Umbilical cord (tissue), 2 donors: ENCODE measurements at places on chromosomes 16 and 17.

- DNase-seq, result peak; percentile 57
Observed at GRCh38 chr17:74513987-74514631, 17.2 kb downstream of the CD300LB start.

- DNase-seq, result no peak
Observed at GRCh38 chr17:42817866-42818265, 6.2 kb downstream of the BECN1 start.

GRCh38 chr17:2955931-2956582 is 107.3 kb downstream of the OR1D5 start:
- DNase-seq, result no peak

DNA sequence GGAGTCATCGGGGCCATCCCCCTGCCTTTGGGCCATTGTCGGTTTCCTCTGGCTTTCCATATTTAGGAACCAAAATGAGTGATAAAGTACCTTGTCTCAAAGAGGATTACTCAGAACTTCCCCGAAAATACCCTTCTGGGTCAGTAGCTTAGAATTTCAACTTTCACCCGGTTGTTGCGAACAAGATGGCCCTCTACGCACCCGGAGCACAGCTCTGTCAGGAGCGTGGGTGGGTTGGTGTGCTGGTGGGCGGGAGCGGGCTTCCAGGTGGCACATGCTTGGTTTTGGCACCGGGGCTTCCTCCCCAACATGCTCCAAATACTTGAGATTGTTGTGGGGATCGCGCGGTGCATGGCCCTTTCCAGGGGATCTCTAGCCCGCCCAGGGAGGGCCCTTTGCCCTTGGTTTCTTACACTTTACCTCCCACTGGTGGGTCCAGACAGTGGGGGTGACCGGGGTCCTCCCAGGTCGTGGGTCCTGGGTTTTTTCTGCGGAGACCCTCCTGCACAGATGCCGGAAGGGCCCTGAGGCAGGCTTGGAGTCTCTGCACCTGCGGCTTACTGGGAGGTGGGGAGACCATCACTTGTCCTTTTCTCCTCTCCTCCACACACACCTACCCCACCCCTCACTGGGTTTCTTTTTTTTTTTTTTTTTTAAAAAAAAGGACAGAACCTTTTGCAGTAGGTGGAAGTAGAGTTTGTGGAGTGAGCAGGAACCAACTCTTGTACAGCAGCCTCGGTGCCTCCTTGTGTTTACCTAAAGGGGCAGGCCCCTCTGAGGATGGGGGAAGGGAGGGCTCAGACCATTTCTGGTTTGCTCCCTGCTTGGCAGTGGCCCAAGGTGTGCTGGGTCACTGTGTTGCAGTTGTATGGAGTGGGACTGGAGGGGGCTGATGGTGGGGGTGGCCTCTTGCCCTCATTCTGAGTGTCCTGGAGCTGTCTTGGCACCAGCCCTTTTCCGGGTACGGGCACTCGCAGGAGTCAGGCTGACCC is 142.1 kb downstream of the SEC14L1 start:
- no peak for DNase-seq

GRCh38 chr16:22417019-22417418 is 42.6 kb upstream of the CDR2 start:
- no peak for DNase-seq

DNA sequence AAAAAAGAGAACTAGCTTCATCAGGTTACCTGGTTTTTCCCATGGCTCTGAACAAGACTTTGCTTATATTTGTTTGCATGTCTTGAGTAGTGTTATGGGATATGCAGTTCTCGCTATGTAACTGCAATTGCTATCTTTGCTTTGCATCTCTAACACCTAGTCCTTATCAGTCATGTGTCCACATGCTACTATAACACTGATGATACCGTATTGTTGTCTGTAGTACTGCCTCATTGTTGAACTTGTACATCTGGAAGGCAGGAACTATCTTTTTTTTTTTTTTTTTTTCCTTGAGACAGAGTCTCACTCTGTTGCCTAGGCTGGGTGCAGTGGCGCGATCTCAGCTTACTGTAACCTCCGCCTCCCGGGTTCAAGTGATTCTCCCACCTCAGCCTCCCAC is 2.5 kb downstream of the PSME3 start:
- DNase-seq, result no peak

- DNase-seq, result no peak
Observed at GRCh38 chr16:85681255-85681654, 7.5 kb downstream of the GINS2 start.

GRCh38 chr17:7886227-7887037 is 2.2 kb upstream of the CHD3 start:
- peak; percentile 60 for DNase-seq

- no peak for DNase-seq
Observed at GRCh38 chr17:8222380-8222629, 11.9 kb upstream of the AURKB start.

DNA sequence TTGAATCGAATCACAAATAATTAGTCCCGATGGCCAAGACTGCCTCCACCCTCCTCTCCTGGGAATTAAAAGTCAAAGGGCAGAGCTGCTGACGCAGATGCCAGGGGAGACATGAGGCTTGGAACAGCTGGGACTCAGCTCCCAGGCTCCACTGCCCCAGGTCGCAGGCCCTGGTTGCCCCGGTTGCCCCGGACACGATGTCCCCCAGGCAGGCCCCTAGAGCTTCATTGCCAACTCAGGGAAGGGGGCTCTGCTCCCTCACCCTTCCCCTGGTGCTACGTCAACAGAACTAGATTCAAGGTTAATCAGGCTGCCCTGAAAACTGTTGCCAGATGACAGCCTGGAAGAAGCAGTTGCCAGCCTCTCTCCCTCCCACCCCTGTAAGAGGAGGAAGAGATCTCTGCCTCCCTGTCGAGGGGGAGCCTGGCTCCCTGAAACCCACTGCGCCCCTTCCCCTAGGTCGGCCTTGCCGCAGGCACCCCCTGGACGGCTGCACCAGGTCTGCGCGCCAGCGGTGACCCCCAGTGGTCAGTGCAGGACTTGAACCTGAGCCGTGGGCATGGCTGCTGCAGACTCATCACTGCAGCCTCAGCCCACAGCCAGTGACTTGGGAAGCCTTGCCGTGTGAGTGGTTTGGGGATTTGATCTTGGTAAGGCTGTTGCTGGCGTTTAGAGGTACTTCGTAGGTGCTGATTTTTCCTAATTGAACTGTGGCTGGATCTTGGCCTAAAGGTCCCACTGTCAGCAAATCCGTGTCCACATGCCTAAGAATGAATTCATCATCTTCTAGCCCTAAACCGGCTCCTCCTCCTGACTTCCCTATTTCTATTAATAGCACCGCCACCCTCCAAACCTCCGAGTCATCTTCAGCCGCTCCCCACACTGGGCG is 84.1 kb upstream of the TOB1 start:
- DNase-seq, result peak; percentile 89

DNA sequence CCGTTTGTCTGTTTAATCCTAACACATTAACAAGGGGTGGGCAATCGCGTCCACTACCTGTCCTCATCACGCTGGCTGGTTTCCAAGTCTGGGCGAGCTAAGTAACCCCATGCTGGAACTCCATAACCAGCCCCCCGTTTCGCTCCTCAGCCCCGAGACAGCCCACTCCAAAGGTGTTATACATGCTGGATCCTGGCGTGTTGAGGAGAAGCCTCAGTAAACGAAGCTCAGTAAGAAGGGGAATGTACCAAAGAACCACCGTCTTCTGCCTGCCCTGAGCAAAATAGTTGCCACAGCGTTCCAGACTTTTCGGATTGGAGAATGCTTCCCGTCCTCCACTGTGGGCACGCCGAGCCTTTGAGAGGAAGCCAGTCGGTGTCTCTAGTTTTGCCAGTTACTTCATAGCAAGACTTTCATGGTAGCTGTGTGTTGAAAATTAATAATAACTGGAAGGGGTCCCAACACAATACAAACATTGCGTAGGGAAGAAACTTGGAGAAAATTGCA is 16.1 kb upstream of the C17orf78 start:
- DNase-seq, result no peak

- DNase-seq, result no peak
Observed at GRCh38 chr17:72340836-72341235, 220.0 kb downstream of the SOX9 start.

DNA sequence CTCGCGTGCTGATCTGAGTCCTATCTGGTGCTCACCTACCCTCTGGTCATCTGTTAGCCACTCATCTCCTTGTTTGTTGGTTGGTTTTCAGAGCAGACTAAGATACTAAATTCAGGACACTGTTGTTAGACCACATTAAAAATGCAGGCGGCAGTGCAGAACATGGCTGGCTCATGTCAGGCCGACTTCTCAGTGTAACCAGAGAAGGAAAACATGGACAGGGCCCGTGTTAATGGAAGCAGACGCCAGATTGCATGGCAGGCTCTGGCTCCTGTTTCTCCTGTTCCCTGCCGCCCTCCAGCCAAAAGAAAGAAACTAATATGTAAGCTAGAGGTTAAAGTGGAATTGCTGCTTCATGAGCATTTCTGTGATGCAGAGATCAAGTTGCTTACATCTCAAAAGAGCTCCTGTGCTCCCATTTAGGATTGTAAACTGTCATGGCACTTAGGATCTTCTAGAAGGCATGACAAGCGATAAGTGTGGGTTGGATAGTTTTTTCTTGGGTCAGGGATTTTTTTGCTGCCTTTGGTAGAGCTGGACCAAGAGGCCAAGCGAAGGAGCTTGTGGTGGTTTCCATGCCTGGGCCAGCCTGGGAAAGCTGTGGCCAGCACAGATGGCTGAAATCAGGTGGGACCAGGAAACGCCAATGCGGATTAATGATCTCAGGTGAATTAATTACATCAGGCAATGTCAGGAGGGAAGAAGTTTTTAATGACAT is 56.1 kb downstream of the YPEL2 start:
- peak; percentile 65 for DNase-seq

GRCh38 chr16:56424791-56425438 is 430 bp downstream of the AMFR start:
- DNase-seq, result peak; percentile 34

DNA sequence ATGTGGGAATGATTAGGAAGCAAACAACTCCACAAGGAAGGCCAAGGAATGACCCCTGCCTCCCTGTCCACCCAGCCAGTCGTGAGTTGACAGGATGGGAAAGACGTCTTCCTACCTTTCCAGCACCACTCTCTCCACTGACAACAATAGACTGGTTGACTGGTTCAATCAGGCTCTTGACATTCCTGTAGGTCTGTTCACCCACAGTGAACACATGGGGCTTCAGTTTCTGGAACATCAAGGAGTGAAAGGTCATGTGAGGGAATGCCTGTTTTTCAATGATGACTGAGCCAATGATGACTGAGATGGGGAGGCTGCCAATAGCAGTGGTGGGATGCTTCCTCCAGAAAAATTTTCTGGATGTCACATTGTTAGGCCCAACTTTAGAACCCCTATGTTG is 9.6 kb downstream of the MYO19 start:
- DNase-seq, result no peak
